ENCODE measurements at places on chromosomes 12 and 14.
A peak's percentile ranks its signal among the peaks of the same experiment; 100 is the strongest.

- DNase-seq, result no peak
Measured at GRCh38 chr14:73323896-73324399, 86.6 kb downstream of the PAPLN start.

DNA sequence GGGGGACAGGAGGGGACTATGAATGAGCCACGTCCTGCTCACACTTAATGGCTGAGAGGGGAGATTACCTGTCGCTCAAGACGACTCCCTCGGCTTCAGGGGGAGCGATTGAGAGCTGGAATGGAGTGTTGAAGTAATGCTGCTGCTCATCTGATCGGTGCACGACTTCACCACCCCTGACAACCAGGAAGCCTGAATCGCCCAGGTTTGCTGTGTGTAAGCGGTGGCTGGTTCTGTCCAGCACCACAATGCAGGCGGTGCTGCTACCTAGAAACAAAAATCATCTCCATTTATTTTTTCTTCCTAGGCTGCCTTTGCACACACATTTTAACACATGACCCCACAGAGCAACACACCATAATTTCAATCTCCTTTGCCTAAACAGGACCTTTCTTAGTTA, 37.3 kb downstream of the PPTC7 start:
- DNase-seq, result no peak

- no peak for DNase-seq
Measured at GRCh38 chr12:89791286-89791685, 82.6 kb upstream of the ATP2B1 start.

DNA sequence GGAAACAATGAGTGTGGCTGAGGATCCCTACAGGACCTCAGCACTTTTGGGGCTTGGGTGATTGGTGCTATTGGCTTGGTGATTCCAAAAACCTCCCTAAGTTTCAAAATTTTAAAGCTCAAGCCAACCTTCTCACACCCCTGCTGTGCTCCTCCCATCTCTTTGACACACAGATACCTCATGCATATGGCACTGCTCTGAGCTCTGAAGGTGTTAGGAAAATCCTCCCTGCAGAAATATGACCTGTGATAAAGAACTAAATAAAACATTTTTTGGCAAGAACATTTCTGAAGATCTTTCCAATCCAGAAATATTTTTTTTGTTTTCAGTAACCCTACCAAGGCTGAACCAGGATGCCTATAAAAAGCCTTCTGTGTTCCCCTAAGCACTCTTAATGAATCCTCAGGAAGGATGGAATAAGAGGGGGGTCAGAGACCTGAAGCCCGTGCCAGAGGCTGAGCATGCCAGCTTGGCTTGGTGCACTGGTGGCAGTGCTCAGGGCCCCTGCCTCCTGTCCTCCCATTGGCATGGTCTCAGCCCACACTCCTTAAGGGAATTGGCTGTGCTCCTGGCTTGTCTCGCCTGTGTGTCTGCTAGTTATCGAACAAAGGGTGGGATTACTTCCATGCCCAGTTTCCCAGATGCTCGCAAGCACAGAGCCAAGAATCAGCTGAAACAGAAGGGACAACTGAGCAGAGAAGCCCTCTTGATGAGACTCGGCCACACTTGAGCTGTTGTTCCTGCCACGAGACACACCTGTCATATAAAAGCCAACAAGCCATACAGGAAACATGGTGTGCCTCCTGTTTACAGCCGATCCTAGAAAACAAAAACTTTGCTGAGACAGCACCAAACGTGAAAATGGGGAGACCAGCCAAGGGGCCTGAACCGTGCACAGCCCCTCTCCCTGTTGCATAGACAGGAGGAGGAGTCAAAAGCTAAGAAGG, 132.7 kb upstream of the EEA1 start:
- no peak for DNase-seq

- no peak for DNase-seq
Measured at GRCh38 chr14:26996246-26996645, 398.4 kb upstream of the NOVA1 start.

DNA sequence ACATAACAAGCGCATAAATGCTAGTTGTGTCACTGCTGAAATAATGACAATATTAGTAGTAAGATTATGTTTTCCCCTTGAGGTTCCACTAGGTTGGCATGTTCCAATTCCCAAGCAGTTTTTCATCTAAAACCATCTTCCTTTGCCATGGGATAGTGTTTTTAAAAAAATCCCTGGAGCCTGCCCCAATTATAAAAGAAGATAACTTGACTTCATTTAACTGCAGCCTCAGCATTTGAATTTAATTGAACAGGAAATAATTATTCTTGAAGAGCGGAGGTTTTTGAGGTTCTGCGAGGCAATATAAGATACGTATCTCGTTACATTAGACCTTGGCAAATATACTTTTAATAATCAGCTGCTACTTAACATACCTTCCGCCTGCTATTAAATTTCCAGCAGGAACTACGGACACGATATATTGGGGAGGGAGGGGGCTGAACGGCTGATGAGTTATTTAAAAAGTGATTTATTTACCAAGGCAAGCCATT, 65.2 kb upstream of the HSPB8 start:
- DNase-seq, result no peak

- DNase-seq, result no peak
Measured at GRCh38 chr12:22306311-22306710, 28.2 kb downstream of the ST8SIA1 start.

DNA sequence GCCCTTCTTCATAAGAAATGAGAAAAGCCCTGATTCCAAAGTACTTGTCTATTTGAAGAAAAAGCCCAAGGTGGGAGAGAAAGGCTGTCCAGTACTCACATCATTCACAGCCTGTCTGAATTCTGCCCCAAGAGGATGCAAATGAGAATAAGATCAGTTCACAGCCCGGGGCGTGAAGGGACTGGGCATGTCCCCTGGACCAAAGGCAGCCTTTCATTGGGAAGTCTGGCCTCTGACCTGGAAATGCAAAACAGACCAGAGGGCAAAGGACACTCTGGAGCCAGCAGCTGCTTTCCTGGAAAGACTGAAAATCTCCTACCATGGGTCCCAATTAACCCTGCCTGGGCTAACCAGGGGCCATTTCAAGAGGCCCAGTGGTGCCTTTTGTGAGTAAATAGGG, 191.2 kb upstream of the PELI2 start:
- DNase-seq, result no peak

DNA sequence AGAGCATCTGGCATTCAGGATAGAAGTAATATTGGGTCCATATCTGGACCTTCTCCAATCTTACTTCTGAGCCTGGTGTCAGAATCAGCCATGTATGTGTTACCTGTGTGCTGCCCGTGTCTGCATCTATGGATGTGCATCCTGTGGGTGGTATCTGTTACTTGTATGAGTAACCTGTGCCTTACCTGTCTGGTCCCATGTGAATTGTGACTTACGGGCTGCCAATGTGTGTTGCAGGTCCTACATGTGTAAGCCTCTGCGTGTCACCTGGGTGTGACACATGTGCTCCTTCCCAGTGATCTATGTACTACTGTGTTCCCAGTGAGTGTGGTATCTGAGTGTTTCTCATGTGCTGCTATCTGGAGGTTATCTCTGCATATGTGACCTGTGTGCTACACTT, 208.4 kb downstream of the ADGRD1 start:
- DNase-seq, result peak; percentile 55

GRCh38 chr12:53099071-53099882, 1.8 kb downstream of the IGFBP6 start:
- peak; percentile 94 for DNase-seq

DNA sequence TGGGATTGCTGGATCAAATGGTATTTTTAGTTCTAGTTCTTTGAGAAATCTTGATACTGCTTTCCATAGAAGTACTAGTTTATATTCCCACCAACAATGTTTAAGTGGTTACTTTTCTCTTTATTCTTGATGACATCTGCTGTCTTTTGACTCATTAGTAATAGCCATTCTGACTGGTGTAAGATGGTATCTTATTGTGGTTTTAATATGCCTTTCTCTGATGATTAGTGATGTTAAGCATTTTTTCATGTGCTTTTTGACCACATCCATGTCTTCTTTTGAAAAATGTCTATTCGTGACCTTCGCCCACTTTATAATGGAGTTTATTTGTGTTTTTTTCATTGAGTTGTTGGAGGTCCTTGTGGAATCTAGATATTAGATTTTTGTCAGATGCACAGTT, 865.7 kb downstream of the SLC6A15 start:
- no peak for DNase-seq

DNA sequence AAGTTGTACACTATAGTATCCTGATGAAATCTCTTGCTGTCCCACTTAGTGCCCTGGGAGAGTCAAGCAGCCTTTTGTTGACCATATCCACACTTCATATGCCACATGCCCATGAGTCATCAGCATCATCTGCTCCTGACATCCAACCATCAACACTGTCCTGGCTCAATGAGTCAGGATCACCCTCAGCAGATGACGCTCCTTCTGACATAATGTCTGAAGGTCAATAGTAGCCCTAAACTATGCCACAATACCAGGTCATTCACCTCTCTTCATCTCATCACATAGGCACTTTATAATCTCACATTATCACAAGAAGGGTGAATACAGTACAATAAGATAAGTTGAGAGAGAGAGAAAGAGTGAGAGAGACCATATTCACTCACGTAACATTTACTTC, 369.0 kb upstream of the FAR2 start:
- DNase-seq, result peak; percentile 71

DNA sequence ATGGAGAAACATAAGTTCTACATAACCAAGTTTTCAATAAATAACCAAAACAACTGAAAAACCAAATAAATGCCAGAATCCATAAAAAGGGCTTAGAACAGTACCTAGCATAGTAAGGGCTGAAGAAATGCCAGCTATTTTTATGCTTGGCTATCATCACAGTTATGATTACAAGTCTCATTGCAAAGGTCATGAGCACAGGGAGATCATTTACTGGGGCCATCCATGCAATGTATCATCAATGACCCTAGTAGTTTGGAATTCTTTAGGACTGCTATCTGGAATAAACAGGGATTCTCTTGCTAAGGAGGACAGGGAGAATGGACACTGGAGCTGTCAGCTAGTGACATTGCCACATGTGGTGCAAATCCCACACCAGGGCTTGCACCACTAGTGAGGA, 92.5 kb upstream of the NAP1L1 start:
- peak; percentile 42 for DNase-seq

- no peak for DNase-seq
Measured at GRCh38 chr12:93322784-93323183, 54.9 kb upstream of the NUDT4 start.

DNA sequence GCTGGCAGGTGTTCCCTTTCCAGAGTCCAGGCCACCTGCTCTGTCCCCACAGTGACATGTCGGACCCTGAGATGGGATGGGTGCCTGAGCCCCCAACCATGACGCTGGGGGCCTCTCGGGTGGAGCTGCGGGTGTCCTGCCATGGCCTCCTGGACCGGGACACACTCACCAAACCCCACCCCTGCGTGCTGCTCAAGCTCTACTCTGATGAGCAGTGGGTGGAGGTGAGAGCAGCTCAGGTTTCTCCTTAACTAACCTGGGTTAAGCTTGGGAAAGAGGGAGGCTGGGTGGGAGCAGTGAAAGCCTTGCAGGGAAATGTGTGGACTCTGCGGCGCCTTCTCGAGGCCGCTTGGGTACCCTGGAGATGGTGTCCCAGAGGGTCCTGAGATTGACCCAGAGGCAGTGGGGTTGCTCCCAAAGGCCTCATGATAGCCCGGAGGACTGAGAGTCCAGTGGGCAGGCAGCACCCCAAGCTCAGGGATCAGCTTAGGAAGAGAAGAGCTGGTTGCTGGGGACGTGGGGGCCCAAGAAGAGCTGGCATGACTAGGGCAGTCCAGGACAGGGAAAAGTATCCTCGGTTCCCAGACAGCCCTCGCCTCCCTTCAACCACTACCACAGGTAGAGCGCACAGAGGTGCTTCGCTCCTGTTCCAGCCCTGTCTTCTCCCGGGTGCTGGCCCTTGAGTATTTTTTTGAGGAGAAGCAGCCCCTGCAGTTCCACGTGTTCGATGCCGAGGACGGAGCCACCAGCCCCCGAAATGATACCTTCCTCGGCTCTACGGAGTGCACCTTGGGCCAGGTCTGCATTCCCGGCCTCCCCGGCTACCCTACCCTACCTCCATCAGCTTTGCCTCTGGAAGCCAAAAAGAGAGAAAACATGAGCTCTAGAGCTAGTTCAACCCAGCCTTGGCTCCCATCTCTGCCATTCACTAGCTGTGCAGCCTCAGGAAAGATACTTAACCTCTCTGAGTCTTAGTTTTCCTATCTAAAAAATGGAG, 1.8 kb downstream of the CPNE6 start:
- DNase-seq, result no peak

DNA sequence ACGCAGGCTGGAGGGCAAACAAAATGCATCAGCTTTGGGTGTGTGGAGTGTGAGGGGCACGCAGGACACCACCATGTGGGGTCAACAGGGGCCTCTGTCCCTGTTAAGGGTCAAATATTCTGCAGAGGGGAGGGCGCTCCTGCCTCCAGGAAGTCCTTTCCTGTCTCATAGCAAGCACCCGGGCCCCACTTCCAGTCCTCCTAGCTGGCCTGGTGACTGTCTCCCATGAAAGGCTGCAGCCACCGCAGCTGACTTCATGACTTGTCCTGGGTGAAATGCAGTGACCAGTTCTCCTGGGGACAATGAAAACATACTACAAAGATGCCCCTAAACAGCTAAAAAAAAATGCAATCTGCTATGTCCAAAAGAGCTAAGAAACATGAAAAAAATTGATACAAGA, 53.6 kb downstream of the LGMN start:
- no peak for DNase-seq

- DNase-seq, result no peak
Measured at GRCh38 chr14:88270776-88271175, 52.3 kb downstream of the KCNK10 start.

- DNase-seq, result no peak
Measured at GRCh38 chr14:24342889-24343288, 3.1 kb upstream of the RIPK3 start.

- no peak for DNase-seq
Measured at GRCh38 chr14:91350813-91351511, 66.7 kb downstream of the CCDC88C start.

DNA sequence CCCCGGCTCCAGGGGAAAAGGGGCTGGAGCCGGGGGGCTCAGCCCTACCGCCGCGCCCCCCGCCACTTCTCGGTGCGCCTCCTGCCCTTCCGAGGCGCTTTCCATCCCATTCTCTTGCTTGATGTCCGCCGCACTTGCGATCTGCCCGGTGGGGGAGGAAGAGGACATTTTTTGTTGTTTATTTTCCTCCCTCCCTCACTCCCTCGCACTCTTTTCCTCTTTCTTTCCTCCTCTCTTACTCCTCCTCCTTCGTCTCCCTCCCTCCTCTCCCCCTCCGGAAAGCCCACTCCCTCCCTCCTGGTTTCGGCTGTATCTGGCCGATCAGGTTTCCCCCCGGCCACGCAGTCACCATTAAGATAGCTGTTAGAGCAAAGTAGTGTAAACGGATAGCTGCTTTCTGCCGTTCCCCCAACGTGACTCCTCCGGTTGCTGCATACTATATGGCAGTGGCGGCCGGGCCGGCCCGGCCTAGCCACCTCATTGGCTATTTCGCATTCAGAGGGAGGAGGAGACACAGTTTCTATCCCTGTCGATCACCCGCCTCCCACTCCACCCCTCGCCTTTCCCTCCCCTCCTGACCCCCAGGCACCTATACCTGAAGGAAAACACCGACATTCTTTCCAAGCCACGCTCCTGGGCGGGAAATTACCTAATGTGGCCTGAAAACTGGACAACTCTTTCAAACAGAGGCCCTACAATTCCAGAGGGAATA, at the start of gene SIX4:
TSS of gene SIX4 (minus strand) at position 445 of the 712 bp plus-strand sequence. CDS start at position 168, 277 bp downstream.
- DNase-seq, result peak; percentile 98

GRCh38 chr14:81153187-81153586, 67.6 kb downstream of the GTF2A1 start:
- DNase-seq, result no peak
